Inflammatory macrophage treated with lipopolysaccharide for 1 hour (primary cell): ENCODE measurements at places on chromosomes 5 and 9.

- no peak for DNase-seq
Observed at GRCh38 chr5:56010431-56010830, 15.7 kb upstream of the IL6ST start.

DNA sequence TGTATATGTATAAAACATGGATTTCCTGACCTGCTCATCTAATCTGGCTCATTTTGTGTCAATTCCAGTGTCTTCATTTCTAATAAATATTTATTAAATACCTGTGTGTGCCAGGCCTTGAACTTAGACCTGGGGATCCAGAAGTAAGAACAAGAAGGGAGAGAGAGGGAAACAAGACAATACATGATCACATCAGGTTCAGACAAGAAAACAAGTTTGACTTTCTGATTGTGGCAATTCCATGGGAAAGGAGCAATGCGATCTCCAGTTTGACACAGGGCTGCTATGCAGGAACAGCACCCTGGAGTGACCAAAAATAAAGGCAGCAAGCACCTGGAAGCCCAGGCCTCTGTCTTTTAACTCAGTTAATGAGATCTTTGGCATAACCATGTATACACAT, 198.1 kb upstream of the ACTBL2 start:
- DNase-seq, result no peak

DNA sequence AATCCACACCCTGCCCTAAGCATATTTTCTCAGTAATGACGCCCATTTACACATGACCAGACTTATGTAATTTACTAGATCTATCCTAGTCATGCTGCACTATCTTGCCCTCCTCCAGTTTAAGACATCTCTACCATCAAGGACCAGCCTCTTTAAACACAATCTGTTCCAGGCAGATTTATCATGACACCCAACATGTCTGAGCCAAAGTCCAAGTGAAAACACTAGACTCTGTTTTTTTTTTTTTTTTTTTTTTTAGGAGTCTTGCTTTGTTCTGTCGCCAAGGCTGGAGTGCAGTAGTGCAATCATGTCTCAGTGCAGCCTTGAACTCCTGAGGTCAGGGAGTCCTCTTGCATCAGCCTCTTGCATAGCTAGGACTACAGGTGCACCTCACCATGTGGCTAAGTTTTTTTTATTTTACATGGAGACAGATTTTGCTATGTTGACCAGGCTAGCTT, 354.6 kb downstream of the ARRDC3 start:
- no peak for DNase-seq

DNA sequence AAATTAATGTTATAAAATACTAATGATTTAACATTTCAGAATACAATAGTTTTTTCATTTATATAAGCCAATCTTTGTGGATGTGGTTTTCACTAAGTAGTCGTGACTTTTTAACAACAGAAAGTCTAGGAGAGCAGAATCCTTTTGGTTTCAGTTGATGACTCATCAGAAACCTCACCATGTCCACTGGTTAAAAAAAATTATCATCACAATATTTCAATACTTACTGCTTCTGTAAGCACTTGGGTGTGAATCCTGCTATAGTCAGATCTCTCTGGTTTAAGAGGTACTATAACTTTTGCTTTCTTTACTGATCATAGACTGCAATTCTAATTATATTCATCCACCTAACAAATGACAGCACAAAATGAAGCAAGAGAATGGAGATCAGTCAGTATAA, 77.2 kb downstream of the MRPS30 start:
- no peak for DNase-seq

DNA sequence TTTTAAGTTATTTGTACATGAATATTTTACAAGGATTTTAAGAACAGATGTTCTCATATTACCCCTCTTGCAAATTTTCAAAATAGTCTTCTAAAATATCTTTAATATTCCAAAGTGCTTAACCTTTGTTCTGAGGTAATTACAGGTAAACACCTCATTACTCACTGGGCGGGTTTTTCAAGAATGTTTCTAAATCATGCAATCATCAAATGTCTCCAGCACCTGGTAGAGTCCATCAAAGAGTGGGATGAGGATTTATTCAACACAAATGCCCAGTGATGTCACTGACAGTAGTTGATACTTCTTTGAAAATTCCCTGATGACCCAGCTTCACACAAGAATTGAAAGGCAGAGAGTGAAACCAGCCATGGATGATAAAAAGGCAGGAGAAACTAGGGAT, 114.4 kb downstream of the SEC61B start:
- no peak for DNase-seq

GRCh38 chr9:35538361-35539234, 48.7 kb downstream of the RUSC2 start:
- peak; percentile 73 for DNase-seq

DNA sequence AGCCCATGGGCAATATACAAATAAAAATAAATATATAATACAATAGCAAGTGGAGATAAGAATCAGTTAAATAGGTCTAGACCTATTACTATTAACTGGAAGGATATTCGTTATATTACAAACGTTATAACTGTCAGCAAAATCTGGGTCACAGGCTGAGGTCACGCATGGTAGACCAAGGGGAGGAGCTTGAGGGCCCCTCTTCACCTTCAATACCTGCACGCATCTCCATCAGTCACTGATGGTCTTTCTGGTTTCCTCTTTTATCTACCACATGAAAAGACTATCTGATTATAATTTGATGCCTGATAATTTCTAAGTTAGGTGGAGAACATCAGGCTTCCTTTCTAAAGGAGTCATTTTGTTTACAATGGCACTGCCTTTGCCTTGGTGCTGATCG, 43.2 kb downstream of the MAT2B start:
- no peak for DNase-seq

GRCh38 chr9:89374176-89374575, 55.9 kb downstream of the SECISBP2 start:
- DNase-seq, result no peak

DNA sequence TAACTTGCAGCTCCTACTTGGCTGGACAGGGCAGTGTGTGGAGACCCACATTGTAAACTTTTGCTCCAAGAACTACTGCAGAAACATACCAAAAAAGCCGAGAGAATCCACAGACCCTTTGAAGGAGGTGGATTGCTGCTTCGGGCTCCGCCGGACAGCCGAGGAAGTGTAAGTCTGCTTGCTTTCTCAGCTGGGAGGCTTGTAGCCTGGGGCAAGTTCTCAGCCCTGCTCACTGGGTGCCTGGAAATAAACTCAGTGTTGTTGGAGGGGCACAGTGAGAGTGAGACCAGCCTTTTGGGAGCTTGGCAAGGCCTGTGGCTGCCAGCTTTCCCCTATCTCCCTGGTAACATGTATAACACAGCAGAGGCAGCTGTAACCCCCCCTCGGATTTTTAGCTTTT, 215.6 kb downstream of the SYK start:
- no peak for DNase-seq

DNA sequence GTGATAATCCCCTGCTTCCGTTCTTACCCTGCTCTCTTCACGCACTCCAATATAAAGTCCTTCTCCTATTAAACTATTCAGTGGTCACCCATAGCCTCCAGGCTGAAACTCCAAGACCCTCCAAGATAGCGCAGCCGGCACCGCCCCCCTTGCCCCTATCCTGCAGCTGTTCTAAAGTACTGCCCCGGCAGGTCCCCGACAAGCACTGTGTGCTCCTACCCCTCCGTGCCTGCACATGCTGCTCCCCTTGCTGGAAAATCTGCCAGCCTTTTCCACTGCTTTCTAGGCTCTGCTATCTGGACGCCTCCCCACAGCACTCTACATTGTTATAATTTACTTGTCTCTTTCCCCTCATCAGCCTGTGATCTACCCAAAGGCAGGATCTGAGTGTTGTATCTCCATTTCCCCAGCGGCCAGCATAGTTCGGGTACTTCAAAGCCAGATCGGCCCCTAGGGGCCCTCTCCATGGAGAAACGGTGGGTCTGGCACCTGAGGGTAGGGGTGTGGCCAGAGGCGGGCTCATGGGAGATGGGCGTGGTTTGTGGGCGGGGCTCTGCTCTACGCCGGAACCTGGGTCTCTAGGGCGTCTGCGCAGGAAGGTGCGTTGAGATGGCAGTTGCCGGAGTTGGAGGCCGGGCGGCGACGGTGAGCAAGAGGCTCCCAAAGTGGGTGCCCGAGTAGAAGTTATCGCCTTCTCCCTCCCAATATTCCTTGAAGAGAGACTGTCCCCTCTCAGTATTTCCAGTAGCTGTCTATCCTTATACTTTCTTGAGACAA, 83.5 kb upstream of the RUSC2 start:
- DNase-seq, result no peak

DNA sequence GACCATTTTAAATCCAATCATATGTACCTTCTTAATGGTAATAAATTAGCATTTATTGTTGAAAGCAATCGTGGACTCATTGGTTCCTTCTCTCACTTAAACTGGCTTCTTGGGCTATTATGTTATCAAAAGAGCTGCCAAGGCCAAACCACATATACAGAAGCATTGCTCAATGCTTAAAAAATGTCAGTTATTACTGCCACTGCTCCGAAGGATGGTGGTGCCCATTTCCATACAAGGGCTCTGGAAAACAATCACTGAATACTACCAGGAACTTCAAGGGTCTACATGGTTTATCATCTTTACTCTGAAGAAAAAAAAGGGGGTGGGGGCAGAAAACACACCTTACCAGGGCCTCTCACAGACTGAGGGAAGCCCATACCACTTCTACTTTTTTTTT, 104.3 kb downstream of the GNAQ start:
- no peak for DNase-seq

- DNase-seq, result no peak
Observed at GRCh38 chr9:87461256-87461655, 36.4 kb upstream of the DAPK1 start.

- peak; percentile 67 for DNase-seq
Observed at GRCh38 chr5:60959156-60959555, 14.2 kb downstream of the NDUFAF2 start.

DNA sequence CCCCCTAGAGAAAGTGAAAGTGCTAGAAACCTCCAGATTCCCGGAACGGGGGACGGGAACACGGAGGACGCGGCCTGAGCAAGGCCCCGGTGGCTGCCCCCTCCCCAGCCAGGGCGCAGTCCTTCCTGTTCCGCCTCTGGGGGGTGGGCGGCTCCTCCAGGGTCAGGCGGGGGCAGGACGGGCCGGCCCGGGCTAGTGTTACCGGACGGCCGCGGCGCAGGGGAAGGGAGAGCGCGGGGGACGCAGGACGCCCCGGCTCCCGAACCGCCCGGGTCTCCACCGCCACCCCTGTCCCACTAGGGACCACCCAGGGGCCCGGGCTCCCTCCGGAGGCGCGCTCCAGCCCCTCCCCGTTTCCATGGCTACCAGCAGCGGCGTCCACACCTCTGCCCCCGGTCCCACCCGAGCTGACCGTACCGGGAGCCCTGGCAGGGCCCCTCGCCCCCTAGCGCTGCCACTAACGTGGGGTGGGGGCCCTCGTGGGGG, 579 bp downstream of the SLC12A7 start:
- peak; percentile 43 for DNase-seq

- no peak for DNase-seq
Observed at GRCh38 chr5:178786859-178787499, 56.5 kb upstream of the ZNF354A start.
